NCI-H2081 (cell line): ENCODE measurements at places on chromosomes 6 and 20.

DNA sequence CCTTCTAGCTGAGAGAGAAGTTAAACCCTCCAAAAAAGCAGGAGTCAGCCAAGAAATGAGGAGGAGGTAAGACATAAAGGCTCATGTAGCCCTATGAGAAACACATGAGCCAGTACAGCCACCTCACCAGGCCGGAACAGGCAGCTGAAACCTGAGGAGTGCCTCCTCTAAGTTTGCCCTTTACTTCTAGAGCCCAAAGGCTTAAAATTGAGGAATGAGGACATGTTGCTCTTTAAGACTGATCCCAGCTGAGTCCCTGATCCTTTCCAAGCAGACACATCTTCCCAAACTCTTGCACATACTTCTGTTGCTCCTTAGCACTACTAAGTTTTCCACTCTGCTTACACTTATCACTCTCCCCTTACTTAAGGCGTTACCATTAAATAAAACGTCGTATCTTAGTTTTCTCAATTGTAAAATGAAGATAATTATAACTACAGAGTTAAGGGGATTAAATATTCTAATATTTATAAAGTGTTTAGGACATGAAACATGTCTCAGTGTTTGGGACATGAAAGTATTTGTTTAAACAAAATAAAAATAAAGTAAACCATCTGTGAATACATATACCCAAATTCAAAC is 124.0 kb downstream of the OGFRL1 start:
- no peak for DNase-seq

DNA sequence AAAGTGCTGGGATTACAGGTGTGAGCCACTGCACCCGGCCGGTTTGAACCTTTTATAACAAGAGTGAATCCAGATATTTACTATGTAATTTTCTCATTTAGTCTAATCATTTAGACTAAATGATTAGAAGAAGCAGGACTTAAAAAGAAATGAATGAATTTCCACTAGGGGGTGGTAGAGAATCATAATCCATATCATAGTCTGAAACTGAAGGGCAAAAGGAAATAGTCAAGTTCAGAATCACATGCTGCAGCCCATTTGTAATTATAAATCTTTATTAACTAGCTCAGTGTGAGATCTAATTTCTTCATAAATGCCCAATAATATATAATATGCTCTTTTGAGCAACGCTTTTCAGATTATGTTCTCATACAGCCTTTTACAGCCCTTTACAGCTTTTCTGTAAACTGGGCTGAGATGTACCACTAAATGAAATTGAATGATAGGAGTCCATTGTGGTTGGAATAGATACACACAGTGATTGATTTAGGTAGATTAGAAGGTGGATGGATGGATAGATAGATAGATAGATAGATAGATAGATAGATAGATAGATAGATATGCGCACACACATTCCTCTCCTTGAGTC is 31.8 kb downstream of the PSMB9 start:
- peak; percentile 62 for DNase-seq

- DNase-seq, result peak; percentile 28
Measured at GRCh38 chr6:56864171-56864616, 90.7 kb upstream of the BEND6 start.

- DNase-seq, result no peak
Measured at GRCh38 chr6:158508450-158508849, 51.4 kb upstream of the TMEM181 start.

DNA sequence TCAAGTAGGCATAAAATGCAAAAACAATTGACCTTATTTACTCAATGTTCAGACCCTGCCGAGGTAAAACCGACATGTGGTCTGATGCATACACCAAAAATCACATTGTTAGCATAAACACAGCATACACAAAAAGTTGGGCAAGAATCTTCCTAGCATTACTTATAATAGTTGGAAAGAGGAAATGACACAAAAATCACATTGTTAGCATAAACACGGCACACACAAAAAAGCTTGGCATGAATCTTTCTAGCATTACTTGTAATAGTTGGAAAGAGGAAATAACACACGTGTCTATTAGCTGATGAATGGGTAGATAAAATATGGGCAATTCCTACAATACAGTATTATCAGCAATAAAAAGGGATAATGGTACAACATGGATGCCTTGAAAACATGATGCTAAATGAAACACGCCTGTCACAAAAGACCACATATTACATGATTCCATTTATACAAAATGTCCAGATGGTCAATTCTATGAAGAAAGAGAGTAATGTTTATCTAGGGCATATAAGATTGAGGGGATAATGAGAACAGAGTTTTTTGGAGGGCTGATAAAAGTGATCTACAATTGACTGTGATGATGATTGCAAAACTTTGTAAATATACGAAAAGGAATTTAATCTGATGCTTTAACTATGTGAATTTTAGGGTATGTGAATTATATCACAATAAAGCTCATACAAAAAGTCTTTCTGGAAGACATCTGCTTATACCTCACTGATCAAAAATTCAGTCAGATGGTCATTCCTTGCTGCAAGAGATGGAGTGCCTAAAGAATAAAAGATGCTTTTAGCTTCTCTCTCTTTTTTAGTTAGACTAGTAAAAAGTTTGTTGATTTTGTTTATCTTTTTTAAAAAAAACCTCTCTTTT is 1019.5 kb upstream of the CITED2 start:
- DNase-seq, result no peak

DNA sequence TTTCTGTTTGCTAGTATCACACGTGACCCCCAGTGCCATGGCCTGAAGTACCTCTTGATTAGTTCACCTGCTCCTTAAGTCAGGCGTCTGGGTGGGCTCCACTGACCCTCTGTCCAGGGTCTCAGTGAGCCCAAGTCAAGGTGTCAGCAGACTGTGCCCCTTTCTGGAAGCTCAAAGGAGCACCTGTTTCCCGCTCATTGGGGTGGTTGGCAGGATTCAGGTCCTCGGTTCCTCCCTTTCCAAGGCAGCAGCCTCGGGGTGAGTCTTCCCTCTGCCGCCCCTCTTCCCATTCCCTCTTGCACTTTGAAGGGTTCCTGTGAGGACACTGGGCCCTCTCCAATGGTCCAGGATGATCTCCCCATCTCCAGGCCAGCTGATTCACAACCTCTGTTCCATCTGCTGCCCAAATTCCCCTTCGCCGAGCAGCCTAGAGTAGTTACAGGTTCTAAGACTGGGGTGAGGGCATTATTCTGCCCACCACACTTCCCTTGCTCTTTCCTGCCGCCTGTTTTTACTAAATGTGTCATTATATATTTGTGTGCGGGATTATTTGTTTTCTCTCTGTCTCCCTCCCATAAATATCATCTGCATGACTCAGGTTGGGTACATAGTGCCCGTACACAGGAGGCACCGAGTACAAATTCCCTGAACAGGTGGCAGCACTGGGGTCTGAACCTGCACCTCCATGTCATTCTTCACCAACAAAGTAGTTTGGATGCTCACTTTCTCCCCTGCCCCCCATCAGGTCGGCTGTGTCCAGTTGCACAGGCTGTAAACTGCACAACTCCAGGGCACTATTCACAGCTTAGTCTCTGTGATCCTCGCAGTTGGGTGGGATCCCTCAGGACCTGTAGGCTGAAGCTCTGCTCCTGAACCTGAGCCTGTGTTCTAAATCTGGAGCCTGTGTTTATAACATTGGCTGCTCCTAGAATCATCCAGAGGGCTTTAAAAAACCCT is 58.5 kb downstream of the RBM38 start:
- DNase-seq, result no peak

GRCh38 chr6:166194914-166195859 is 27.5 kb upstream of the TBXT start:
- no peak for DNase-seq

- no peak for DNase-seq
Measured at GRCh38 chr6:35410131-35410530, 42.0 kb upstream of the FANCE start.

DNA sequence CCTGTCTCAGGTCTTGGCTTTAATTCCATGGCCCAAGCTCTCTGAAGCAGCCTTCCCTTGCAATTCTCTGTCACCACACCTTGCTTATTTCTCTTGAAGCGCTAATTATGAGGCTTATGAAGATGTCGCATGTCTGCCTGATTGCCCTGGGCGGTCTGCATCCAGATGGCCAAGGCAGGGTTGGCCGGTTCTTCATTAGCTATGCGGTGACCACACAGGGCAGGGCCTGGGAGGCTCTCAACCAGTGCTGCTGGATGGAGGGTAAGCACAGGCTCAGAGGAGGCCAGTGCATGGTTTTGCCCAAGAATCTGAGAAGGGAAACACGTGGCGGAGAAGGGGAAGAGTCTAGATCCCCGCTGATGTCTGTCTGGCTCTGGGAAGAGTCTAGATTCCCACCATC is 528.7 kb downstream of the CDH26 start:
- no peak for DNase-seq

DNA sequence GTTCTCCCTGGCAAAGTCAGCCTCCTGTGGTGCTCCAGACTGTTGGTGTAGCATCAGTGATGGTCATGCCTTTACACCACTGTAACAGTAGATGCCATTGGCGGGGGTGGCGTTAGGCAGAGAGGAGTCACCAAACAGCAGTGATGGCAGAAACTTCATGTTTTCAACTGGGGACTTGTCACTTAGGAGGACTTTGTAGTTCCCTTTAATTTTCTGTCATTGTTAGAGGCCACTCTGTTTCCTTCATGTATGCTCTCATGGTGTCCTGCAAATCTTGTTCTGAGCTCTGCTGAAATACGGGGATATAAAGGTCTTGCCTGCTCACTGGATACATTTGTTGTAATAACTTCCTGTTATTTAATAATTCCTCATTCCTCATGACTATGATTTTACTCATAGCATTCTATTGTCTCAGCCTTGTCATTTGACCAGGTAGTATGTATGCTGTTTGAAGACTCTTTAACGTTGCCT is 4.6 kb downstream of the MAP3K4 start:
- DNase-seq, result no peak

GRCh38 chr6:106981926-106982325 is 7.4 kb upstream of the CD24 start:
- DNase-seq, result no peak

- DNase-seq, result no peak
Measured at GRCh38 chr6:90764001-90764400, 177.1 kb upstream of the MAP3K7 start.

- no peak for DNase-seq
Measured at GRCh38 chr6:138736640-138737039, 36.9 kb upstream of the CCDC28A start.

- no peak for DNase-seq
Measured at GRCh38 chr20:3674447-3674846, 7.4 kb downstream of the ADAM33 start.

GRCh38 chr20:3712279-3712873 is at the start of gene SIGLEC1:
SIGLEC1 (minus strand) TSS chr20:3712600; CDS start chr20:3707128, 5,472 bp downstream.
- no peak for DNase-seq

- no peak for DNase-seq
Measured at GRCh38 chr20:53003420-53004154, 31.4 kb downstream of the TSHZ2 start.

- no peak for DNase-seq
Measured at GRCh38 chr6:95866732-95867131, 149.0 kb upstream of the FUT9 start.

GRCh38 chr6:105894556-105894955 is 191.6 kb upstream of the PRDM1 start:
- DNase-seq, result no peak

GRCh38 chr6:145815309-145816274 is 997 bp upstream of the FBXO30 start:
- DNase-seq, result peak; percentile 0

- DNase-seq, result no peak
Measured at GRCh38 chr20:46028772-46029371, at the start of gene SLC12A5. SLC12A5 (plus strand) TSS chr20:46029215; CDS start chr20:46029345, 130 bp downstream.

DNA sequence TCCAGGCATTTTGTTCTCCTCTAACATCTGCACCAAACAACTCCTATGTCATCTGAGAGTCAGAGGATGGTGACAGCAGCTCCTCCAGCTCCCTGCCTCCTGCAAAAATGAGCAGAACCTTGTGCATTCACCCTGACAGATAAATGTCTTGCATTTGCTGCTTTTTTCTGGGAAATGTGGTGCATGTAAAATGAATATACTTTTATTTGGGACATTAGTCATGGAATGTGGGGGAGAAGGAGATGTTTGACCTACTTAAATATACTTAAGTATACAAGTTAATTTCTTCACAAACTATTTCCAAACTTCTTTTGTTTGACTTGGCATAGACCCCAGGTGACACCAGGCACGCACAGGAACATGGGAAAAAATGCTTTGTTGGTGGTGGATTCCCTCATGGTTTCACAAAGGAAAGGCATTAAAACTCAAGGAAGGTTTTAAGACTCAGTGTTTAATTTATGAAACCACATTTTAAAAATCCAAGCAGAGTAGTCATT is 181.8 kb upstream of the MCHR2 start:
- DNase-seq, result no peak

DNA sequence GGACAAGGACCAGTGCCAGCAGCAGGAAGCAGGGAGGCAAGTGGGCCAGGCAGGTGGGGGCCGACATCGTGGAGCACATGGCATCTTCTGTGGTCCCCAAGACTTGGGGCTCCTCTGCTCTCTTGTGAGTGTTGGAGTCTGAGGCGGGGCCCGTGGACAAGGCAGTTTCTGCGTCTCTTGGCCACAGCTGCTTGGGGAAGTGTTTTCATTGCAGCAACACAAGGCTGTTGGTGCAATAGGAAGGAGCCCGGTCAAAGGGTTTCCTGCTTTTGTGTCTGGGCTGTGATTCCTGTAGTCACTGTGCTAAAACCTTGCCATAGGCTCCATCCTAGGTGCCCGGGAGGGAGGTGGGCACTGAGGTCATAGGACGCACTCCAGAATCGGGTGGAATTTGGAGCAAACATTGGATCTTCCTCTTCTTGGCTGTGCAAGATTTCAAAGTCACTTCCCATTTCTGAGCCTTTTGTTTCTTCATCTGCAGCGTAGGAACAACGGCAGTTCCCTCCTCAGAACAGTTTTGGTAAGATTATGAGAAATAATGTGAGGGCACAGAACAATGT is at the start of gene SIRPB2:
Gene SIRPB2, minus strand, starts transcription at position 140 of the 560 bp plus-strand sequence. Its CDS starts 61 bp downstream, at position 79.
- DNase-seq, result no peak

DNA sequence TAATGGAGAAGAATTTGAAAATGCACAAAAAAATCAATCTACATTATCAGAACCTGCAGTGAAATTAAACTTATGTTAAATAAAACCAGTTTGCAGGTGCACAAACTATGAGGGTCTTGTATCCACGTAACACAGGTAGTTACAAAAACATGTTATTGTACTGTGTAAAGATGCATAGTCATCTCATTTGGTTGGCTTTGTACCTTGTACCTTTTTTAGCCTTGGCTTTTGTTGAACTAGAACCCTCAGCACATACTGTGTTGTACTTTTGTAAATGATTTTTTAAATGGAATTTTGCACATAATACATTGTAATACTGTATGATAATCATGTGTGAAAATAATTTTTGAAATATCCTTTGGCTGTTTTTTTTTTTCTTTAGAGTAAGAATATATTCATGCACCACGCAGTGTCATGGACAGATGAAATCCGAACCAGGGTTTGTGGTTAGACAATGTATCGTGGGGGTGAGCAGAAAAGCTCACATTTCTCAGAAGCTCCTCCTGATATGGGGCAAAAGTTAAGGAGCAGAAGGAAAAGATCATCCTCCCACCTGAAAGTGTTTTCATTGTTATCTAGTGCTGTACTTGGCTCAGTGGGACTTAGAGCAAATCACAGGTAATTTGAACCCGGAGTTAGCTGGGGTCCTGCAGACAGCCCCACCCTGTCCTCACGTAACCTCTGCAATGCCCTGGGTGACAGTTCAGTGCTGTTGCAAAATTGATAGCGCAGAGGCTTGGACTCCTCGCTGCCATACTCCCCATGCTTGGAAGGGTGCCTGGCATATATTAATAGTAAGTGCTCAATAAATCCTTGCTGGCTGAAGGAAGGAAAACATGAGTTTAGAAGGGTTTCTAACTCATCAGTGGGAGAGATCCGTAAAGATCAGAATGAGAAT is 14.8 kb upstream of the NAA20 start:
- no peak for DNase-seq
